Smooth muscle cell of the pulmonary artery (primary cell): ENCODE measurements at places on chromosomes 4 and X. TPM values are rescaled to one million over a fixed set of nuclear protein-coding genes. Genes with fewer than 3 reads are reported as not detected.

CNKSR2 gene
- 0.66 and 0.85 TPM in 2 replicates for total RNA-seq

ADGRG2 gene
- total RNA-seq: 0.03 and 0.07 TPM in 2 replicates

COPS4 gene
- total RNA-seq: 69.8 and 102 TPM in 2 replicates

EIF2S3 gene
- total RNA-seq: 156 and 189 TPM in 2 replicates

TMEM271 gene
- not detected in 2 replicates for total RNA-seq

CDK16 gene
- total RNA-seq: 95.9 and 96.1 TPM in 2 replicates

SORCS2 gene
- total RNA-seq: 0.33 and 0.53 TPM in 2 replicates

UGT2B15 gene
- not detected in 2 replicates for total RNA-seq

ADH4 gene
- total RNA-seq: 0.10 TPM in 1 of 2 replicates, not detected in the other

LRIT3 gene
- 0.03 TPM in 1 of 2 replicates, not detected in the other for total RNA-seq

HTN1 gene
- not detected in 2 replicates for total RNA-seq

CDS1 gene
- 0.10 and 0.26 TPM in 2 replicates for total RNA-seq

GPC3 gene
- 0.56 and 19.5 TPM in 2 replicates for total RNA-seq

SLC38A5 gene
- total RNA-seq: 106 and 110 TPM in 2 replicates

TMPRSS11B gene
- total RNA-seq: not detected in 2 replicates

CCDC149 gene
- total RNA-seq: 12.6 and 17.0 TPM in 2 replicates

EPGN gene
- total RNA-seq: 28.4 and 92.6 TPM in 2 replicates

ARHGAP36 gene
- not detected in 2 replicates for total RNA-seq

TEX13D gene
- not detected in 2 replicates for total RNA-seq

HERC5 gene
- total RNA-seq: 1.7 and 1.8 TPM in 2 replicates

CLNK gene
- total RNA-seq: not detected in 2 replicates

SYAP1 gene
- 29.6 and 33.9 TPM in 2 replicates for total RNA-seq

FAM47B gene
- not detected in 2 replicates for total RNA-seq

USP51 gene
- 1.3 and 2.3 TPM in 2 replicates for total RNA-seq

TEC gene
- 0.20 and 0.26 TPM in 2 replicates for total RNA-seq

TRIML2 gene
- total RNA-seq: not detected in 2 replicates

LONRF3 gene
- total RNA-seq: 0.65 and 1.7 TPM in 2 replicates

IL21 gene
- total RNA-seq: not detected in 2 replicates

ADH1A gene
- not detected in 2 replicates for total RNA-seq

SCD5 gene
- total RNA-seq: 16.9 and 19.9 TPM in 2 replicates

CMC4 gene
- total RNA-seq: 11.4 and 14.3 TPM in 2 replicates

SMPX gene
- total RNA-seq: not detected in 2 replicates

UGT2B7 gene
- total RNA-seq: not detected in 2 replicates

TMEM31 gene
- not detected in 2 replicates for total RNA-seq

BEX5 gene
- total RNA-seq: not detected in 2 replicates

TMSB15C gene
- total RNA-seq: 1.3 and 1.7 TPM in 2 replicates

SASH3 gene
- total RNA-seq: not detected in 2 replicates

TRIM2 gene
- total RNA-seq: 34.1 and 49.1 TPM in 2 replicates

DMD gene
- total RNA-seq: 25.6 and 33.7 TPM in 2 replicates

TRPC3 gene
- total RNA-seq: 0.03 and 0.78 TPM in 2 replicates

NOX1 gene
- total RNA-seq: not detected in 2 replicates

AFP gene
- 0.46 and 1.1 TPM in 2 replicates for total RNA-seq

GC gene
- total RNA-seq: not detected in 2 replicates

TCEAL5 gene
- total RNA-seq: not detected in 2 replicates

SYTL5 gene
- 2.2 and 2.9 TPM in 2 replicates for total RNA-seq
